Mesangial cell (primary cell): ENCODE measurements at places on chromosomes 3 and 15. TPM values are rescaled to one million over a fixed set of nuclear protein-coding genes. Genes with fewer than 3 reads are reported as not detected.

The HHLA2 gene
- not detected in 2 replicates for total RNA-seq

The ARPP19 gene
- total RNA-seq, result 64.1 and 70.4 TPM in 2 replicates

The GASK1A gene
- total RNA-seq, result 0.33 and 0.51 TPM in 2 replicates

The APBA2 gene
- total RNA-seq, result 31.3 and 35.4 TPM in 2 replicates

The MKRN2OS gene
- total RNA-seq, result 1.3 TPM in 1 of 2 replicates, not detected in the other

The TRPM1 gene
- total RNA-seq, result not detected in 2 replicates

The KCNMB3 gene
- total RNA-seq, result 0.65 and 1.5 TPM in 2 replicates

The TGFBR2 gene
- total RNA-seq, result 36.0 and 56.2 TPM in 2 replicates

The SLC6A1 gene
- total RNA-seq, result not detected in 2 replicates

The WDR49 gene
- not detected in 2 replicates for total RNA-seq

The ADGRG7 gene
- not detected in 2 replicates for total RNA-seq

The LRTM1 gene
- not detected in 2 replicates for total RNA-seq

The CCR5 gene
- total RNA-seq, result not detected in 2 replicates

The MOBP gene
- not detected in 2 replicates for total RNA-seq

The SLC24A5 gene
- total RNA-seq, result not detected in 2 replicates

The NMNAT3 gene
- 2.1 and 16.9 TPM in 2 replicates for total RNA-seq

The ERC2 gene
- total RNA-seq, result 1.8 and 3.1 TPM in 2 replicates
